NT2/D1 (cell line): ENCODE measurements at places on chromosomes 4 and X.

DNA sequence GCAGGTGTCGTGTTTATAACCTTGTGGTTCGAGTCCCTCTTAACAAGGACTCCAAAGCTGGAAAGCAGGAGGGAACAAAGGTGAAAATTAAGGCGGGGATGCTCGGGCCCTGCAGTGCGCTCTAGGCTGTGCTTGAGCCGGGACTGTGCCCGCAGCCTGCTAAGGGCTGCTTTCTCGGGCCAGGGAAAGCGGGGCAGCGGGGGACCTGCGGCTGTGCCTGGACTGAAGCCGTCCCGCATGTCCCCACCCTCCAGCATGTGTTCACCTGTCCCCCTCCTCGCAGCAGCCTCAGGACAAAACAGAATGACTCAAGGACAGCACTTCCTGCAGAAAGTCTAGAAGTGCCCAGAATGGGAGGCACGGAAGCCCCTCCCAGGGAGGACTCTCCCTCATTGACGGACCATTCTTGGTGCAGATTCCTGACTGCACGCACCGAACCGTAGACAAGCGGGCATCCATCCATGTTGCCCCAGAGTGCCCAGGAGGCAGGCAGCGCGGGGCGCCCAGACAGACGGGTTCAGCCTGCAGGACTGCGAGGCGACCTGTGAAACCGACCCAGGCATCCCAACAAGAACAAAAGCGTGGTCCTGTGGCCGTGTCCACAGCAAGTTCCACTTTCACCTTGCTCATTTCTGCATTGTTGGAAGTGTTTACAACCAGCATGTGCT, 342.9 kb downstream of the MAGEB5 start:
- DNase-seq = no peak

- DNase-seq = no peak
Measured at GRCh38 chr4:4820261-4820660, 39.2 kb upstream of the MSX1 start.

DNA sequence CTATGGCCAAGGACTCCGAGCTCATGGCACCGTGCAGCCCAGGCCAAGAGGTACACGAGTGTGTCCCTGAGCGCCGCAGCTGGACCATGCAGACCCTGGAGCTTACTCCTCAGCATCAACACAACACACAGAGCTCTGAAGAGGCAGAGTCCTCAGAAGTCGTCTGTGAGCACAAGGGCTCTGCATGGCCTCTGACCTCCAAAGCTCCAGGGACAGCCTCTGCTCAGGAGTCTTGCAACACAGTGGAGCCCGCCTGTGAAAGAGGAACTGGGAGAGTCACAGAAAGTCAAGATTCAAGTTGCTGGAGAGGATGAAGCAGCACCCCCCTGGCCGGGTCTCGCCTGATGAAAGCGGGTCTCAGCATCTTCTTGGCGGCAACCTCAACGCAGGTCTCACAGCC, 2.9 kb downstream of the LRPAP1 start:
- no peak for DNase-seq

- no peak for DNase-seq
Measured at GRCh38 chrX:74923942-74924448, 1.3 kb downstream of the NEXMIF start.

GRCh38 chrX:10620121-10620699, at the start of gene MID1:
TSS of gene MID1 (minus strand) at chrX:10620585. CDS start at chrX:10567547, 53,038 bp downstream.
- peak; percentile 83 for DNase-seq

GRCh38 chr4:56512166-56512565, 6.6 kb downstream of the ARL9 start:
- no peak for DNase-seq

DNA sequence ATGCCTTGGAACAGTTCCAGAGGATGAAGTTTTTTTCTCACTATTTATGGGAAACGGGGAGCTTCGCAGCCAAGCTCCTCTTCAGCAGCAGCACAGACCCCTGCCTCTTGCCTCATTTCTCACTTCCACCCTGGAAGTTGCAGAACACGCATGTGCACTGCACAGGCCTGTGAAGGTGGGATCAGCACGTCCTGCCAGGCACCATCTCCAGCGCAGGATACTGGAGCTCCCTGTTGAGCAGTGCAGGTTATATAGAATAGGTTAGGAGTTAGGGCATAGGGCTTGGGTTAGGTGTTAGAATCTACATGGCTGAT, 110.1 kb upstream of the CENPE start:
- DNase-seq = no peak

GRCh38 chr4:77025643-77026321, 50.0 kb downstream of the CCNI start:
- no peak for DNase-seq

DNA sequence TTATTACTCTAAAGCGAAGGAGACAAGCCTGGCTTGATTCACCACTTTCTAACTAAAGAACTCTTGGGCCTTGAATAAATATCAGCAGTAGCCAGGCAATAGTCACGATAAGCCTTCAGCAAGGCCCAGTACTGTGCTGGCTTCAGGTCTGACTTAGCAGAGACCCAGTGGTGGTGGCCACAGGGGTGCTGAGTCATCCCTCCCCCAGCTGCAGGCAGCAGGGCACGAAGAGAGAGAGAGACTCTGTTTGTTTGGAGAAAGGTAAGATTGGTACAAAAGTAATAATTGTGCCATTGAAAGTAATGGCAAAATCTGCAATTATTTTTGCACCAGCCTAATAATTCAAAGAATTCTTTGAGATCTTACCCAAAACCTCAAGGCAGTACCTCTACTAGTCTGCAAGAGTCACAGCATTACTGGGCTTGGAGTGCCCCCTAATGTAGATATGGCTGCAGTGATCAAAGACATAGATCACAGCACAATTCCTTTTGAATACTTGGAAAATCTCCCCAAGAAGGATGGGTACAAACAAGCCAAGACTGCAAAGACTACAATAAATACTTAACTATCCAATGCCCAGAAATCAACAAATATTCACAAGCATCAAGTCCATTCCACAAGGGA, 159.5 kb upstream of the USP38 start:
- DNase-seq = no peak

GRCh38 chr4:184907810-184908209, 82.0 kb upstream of the ACSL1 start:
- no peak for DNase-seq

DNA sequence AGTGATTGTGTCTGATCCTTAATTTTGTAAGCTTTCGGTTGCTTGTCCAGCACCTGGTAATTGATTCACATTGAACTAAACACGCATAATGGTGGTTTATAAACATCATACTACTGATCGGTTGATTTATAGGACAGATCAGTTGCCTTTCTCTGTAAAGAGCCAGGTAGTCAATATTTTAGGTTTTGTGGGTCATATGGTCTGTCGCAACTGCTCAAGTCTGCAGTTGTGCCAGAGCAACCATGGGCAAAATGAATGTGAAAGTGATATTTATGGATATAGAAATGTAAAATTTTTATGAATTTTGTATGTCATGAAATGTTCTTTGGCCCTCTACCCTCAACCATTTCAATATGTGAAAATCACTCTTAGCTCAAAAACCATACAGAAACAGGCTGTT, 8.9 kb downstream of the JADE1 start:
- DNase-seq = no peak

- no peak for DNase-seq
Measured at GRCh38 chr4:175127314-175127713, 209.2 kb downstream of the ADAM29 start.

GRCh38 chr4:86006057-86006456, 353.8 kb downstream of the MAPK10 start:
- DNase-seq = no peak

DNA sequence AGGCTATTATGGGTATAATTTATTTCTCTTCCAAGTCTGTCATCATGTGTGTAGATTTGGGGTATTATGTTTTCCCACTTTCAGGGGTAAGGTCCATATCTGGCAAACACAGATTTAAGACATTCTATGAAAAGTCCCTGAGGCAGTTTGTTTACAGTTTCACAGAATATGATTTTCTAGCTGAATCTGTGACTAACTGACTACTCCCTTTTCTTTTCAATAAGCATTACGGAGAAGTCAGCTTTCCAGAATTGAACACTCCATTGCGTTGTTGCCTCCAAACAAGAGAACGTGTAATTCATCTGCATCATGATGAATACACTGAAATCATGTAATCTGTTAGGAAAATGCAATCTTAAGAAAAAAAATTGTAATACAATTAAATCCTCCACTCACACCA, 226.7 kb upstream of the SFRP2 start:
- no peak for DNase-seq

DNA sequence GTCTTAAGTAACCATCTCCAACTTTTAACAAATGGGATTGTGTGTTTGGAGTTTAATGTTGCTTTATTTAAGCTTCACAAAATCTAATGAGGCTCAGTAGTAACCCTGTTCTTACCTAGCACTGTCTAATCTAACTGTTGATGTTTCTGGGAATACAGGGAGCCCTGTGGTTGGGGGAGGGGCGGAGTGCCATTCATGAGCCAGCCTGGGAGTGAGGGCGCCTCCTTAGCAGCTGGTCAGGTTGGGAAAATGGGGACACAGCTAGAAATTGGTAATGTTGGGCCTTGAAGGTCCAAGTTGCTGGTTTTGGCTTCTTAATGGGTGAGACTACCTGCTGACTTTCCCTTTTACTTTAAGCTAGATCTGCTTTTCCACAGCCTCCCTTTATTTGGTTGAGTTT, 22.9 kb upstream of the TADA2B start:
- DNase-seq = no peak
